Brain (organoid and tissue), 16 donors: ENCODE measurements at places on chromosomes 6 and 20. TPM values are rescaled to one million over a fixed set of nuclear protein-coding genes. Genes with fewer than 3 reads are reported as not detected.

C20orf202 gene
- 0.27 TPM for polyA plus RNA-seq

GRCh38 chr6:166825553-166826145, 130.7 kb downstream of the RNASET2 start:
- DNase-seq, result no peak

ZBP1 gene
- polyA plus RNA-seq, result not detected

- no peak for DNase-seq
Observed at GRCh38 chr6:128541261-128541660, 20.9 kb upstream of the PTPRK start.

DNA sequence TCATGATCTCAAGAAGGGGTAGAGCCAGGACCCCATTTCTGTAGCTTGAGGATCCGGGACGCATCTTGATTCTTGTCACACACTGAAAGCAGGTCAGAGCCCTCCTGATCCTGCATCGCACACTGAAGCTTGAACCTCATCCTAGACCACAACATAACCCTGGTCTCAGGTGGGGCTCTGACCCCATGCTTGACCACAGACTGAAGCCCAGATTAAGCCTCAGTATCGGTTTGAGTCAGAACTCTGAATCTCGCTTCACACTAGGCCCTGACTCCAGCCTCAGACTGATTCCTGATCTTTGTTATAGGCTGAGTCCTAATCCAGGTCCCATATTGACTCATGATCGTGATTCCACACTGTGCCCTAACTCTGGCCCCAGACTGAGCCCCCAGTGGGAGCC, 8.5 kb upstream of the RSPO4 start:
- no peak for DNase-seq

GRCh38 chr6:41535766-41536165, 10.4 kb upstream of the FOXP4 start:
- no peak for DNase-seq

DSP gene
- polyA plus RNA-seq, result 505 TPM

ECT2L gene
- polyA plus RNA-seq, result 0.07 TPM
